Anterior cingulate cortex (tissue), 58 donors: ENCODE measurements at places on chromosomes 3 and 15.

- no peak for DNase-seq
Observed at GRCh38 chr3:111434941-111435622, 106.9 kb upstream of the CD96 start.

- DNase-seq: no peak
Observed at GRCh38 chr3:51830345-51830744, 31.1 kb upstream of the IQCF2 start.

- DNase-seq: no peak
Observed at GRCh38 chr3:131620977-131621376, 118.2 kb upstream of the MRPL3 start.

DNA sequence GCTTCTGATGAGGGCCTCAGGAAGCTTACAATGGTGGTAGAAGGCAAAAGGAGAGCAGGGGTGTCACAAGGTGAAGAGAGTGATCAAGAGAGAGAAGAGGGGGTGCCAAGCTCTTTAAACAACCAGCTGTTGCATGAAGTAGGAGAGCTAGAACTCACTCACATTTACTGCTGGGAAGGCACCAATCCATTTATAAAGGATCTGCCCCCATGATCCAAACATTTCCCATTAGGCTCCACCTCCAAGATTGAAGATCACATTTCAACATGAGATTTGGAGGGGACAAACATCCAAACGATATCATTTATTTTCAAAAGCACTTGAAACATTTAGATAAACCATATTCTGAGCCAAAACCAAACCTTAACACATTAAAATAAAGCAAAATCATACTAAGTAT is 26.3 kb downstream of the ANKRD28 start:
- no peak for DNase-seq

GRCh38 chr3:44019736-44020135 is 221.9 kb upstream of the TOPAZ1 start:
- no peak for DNase-seq

- DNase-seq: no peak
Observed at GRCh38 chr3:140073278-140074045, 138.5 kb downstream of the CLSTN2 start.

GRCh38 chr3:124275412-124275811 is 283.5 kb upstream of the ROPN1 start:
- DNase-seq: no peak

GRCh38 chr3:139982404-139982803 is 47.4 kb downstream of the CLSTN2 start:
- no peak for DNase-seq

GRCh38 chr3:10356461-10356981 is 35.6 kb upstream of the SEC13 start:
- no peak for DNase-seq

- DNase-seq: no peak
Observed at GRCh38 chr15:39591141-39591895, 10.4 kb downstream of the THBS1 start.

DNA sequence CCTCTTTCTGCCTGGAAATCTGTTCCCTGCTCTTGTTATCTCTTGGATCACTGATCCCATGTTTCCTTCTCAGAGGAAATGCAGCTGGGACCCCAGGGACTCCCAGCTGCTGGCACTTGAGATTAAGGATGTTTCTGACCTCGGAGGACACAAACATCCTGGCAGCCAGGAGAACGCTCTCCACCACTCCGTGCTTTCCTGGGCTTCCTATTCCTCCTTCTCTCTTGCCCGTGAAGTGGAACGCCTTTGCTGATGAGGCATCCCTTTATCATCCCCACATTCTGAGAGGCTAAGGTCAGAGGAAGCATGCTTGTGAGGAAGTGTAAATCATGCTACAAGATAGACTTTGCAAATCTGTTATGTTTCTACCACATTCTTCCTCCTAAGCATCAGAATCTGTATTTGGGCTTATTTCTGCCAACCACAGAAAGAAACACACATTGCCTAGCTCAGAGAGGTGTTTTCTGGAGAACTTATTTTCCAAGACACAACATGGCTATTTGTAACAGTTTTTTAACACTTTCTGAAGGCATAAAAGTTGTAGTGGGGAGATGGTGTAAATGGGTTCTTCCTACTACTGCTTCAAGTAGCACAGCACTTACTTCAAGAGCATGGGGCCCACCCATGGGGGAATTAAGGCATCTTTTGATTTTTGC is 25.6 kb upstream of the LDHAL6B start:
- DNase-seq: no peak

- DNase-seq: no peak
Observed at GRCh38 chr3:10703875-10704274, 112.2 kb upstream of the SLC6A11 start.

- no peak for DNase-seq
Observed at GRCh38 chr3:55075846-55076245, 148.0 kb upstream of the LRTM1 start.

DNA sequence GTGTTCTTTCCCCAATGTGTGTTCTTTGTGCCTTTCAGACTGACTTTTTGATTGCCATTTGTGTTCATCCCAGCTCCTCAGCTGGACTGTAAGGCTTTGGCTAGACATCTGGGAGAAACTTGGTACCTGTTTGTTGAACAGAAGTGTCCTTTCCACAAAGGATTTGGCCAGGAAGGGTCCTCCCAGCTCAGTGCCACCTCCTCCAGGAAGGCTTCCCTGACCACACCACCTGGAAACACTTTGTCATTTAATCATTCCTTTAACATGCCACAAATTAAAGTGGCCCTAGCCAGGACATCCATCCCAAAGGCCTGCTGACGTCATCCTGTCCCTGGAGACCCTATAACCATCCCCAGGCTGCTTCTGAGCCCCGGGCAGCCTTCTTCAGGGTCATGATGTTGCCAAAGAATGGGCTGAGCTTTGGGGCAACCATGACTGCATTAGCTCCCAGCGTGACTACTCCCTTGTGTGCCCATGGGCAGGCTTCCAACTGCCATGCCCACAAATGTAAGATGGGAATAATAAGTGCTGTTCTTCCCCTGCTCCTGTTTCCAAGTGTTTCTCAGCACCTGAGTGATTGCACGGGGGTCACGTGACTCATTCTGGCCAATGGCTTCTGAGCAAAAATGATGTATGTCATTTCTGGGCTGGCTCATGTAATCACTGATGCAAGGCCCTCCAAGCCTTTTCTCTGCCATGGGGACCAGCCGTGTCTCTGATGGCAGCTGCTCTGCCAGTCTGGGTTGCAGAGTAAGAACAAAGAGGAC is 112.5 kb upstream of the SMAD3 start:
- no peak for DNase-seq
